ENCODE measurements at places on chromosomes 3 and 15.
A peak's percentile ranks its signal among the peaks of the same experiment; 100 is the strongest.

DNA sequence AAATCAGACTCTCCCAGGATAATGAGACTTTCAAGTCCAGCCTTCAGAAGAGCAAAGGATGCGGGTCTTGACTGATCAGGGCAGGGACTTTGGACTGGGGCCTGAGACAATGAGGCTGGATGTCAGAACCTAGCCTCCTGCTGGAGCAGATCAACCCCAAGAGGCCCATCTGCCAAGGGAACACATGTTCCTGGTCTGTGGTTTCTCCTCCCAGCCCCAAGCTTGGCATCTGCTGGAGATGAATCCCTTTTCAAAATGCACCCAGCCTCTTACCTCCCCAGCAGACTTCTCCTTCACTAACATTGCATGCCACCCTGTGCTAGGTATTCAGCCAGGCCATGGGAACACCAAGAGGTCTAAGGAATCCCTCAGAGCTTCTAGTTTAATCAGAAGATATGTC is 43.7 kb upstream of the MFGE8 start:
- DNase-seq: no peak

- DNase-seq: no peak
Observed at GRCh38 chr3:38641461-38642110, 7.9 kb downstream of the SCN5A start.

DNA sequence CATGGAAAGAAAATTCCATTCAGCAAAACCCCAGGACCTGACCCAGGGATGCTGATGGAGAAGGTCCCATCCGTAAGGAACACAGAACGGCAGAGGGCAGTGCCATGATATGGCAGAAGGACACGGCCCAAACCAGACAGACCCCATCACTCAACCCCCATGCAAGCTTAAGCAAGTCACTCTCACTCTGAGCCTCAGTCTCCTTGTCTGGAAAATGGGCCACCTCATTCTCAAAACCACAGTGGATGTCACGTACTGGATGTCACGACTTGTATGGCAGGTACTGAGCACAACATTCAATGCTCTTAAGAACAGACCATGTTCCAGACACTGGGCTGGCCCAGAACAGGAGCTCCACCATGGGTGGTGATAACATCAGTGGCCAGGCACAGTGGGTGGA is 90.4 kb downstream of the NUP210 start:
- no peak for DNase-seq

DNA sequence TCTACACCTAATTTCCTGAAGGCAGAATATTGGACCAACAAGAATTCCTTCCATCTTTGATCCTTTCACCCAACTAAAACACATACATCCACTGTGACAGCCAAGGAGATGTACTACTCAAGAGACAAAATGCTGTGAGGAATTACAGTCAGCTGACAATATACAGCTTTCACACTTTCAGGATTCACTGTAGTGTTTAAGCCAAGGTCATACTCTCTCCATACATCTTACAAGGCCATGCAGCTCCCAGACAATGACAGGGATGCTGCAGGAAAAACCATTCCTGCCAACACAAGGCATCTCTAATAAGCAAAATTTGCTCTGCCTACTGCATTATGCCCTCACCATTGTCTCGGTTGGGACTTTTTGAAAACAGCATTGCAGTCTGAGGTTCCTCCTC is 170.7 kb downstream of the TBC1D5 start:
- no peak for DNase-seq

DNA sequence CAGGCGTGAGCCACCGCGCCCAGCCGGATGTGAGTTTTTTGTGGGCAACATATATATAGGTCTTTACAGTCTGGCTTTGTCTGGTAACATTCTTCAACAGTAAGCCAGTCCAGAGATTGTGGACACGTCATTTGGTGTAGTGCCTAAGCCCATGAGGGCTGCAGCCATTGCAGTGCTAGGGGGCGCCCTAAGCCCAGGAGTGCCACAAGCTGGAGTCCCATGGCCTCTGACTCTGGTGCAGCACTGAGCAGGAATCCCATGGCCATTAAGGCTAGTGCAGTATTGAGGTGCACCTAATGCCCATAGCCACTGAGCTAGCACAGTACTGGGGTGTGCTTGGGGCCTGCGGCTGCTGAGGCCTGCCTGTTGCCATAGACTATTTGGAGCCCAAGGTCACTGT is 136.4 kb upstream of the NDN start:
- no peak for DNase-seq

- DNase-seq: no peak
Observed at GRCh38 chr3:39130026-39130425, 22.5 kb downstream of the TTC21A start.

GRCh38 chr15:77032052-77032646 is 37.2 kb downstream of the PSTPIP1 start:
- no peak for DNase-seq

- no peak for DNase-seq
Observed at GRCh38 chr3:71942432-71943187, 157.7 kb upstream of the PROK2 start.

DNA sequence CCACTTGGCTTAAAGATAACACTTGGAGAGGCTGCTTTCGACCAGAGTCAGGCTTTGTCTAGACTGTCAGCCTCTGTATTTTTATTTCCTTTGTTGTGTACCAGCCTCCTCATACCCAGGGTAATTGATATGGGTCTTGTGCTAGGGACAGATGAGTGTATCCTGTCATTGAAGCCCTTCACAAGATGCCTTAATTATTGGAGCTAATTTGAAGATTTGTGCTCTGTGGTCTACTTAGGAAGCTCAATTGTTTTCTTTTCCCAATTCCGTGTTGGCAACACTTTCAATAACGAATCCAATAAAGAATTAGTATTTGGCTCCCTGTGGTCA is 60.5 kb upstream of the DPH6 start:
- DNase-seq: no peak

- DNase-seq: no peak
Observed at GRCh38 chr3:37694284-37694675, 167.4 kb upstream of the CTDSPL start.

GRCh38 chr15:76196269-76197231 is 114.7 kb downstream of the ETFA start:
- DNase-seq: no peak

DNA sequence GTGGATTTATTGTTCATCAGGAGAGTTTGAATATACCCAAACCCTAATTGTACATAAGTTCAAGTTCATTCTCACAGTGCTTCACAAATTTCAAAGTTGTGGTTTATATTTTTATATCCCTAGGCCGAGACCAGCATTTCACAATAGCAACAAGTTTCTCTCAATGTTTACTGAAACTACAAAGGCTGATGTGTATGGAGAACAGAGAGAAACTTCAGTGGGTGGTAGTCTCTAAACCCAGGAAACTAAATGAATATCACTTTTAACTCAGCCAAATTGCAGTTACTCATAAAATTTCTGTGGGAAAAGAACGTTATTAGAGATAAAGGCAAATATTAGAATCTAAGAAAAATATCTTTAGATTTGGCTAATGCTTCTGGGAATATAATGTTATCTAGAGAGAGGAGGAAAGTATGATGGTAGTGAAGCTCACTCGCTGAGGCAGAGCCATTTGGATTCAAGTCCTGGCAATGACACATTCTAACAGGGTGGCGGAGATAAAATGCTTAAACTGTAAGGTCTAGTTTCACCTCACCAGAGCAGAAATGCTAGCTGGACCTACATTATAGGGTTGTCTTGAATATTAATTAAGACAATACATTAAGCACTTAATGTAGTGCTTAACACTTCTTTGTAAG is 514.8 kb downstream of the EPHA3 start:
- no peak for DNase-seq

- DNase-seq: no peak
Observed at GRCh38 chr3:188925376-188925775, 246.4 kb upstream of the TPRG1 start.

DNA sequence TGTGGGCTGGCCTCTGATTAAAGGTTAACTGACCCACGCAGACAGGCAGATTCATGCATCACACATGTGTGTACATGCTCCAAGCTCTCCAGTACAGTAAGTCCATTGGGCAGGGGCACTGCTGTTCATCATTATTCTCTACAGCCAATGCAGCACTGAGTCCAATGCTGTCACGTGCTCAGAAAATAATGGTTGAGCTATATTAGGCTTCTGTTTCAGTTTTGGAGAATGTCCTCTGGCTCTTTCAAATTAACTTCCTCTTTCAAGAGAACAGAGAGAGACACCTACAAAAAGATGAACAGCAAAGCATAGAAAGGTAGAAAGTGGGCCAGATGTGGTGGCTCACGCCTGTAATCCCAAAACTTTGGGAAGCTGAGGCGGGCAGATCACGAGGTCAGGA is 202.6 kb downstream of the MEX3B start:
- no peak for DNase-seq

- DNase-seq: peak; percentile 44
Observed at GRCh38 chr15:74845208-74845568, 2.2 kb upstream of the ULK3 start.

DNA sequence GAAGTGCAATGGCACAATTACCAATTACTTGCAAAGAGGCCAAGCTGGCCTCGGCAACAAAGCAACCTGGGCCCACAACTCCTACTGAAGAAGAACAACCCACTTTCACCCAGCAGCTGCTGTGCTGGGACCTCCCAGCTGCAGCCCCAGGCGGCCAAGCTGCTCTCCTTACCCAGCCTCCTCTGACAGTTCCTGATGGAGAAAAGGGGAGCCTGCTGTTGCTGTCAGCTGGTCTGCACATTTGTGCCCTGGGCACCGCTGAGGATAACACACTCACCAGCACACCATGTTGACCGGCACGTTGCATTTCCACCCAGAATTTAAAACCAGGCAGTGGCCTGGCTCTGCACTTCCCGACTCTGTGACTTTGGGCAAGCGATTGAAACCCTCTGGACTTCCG is 33.6 kb downstream of the SSUH2 start:
- no peak for DNase-seq

GRCh38 chr15:29687204-29687815 is 135.0 kb downstream of the TJP1 start:
- DNase-seq: no peak

DNA sequence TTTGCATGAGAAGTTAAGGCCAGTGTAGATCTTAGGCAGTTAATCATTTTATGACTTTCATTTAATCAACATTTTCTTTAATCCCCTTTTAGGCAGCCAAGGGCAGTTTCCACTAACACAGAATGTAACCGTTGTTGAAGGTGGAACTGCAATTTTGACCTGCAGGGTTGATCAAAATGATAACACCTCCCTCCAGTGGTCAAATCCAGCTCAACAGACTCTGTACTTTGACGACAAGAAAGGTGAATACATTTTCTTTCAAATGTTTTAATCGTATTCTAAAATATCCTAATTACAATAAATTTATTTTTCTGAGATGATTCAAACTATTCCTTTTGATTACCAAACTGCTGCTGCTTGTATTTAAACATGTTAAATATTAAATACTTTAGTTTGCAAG is 843.2 kb downstream of the CADM2 start:
- DNase-seq: no peak

- no peak for DNase-seq
Observed at GRCh38 chr3:76570436-76571057, 469.4 kb upstream of the ROBO2 start.

DNA sequence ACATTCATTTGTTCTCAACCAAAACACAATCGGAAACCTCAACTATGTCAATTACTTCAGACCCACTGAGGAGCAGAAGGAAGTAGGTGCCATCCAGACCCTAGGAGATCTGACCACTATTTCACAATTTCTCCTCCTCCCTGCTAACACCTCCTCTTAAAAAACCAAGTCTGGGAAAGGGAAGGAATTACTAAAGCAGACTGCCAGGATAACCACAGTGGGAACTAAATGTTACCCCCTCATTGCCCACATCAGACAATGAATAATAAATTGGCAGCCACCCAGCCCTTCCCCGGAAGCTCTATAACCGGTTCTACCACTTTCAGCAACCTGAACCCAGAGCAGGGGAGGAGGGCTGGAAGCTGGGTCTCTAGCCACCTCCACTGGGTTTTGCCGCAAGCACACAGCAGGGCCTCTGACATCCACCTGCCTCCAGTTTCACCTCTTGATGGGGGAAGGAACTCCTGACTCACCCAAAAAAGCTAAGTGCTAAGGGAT is 17.6 kb downstream of the C15orf62 start:
- peak; percentile 46 for DNase-seq

GRCh38 chr3:57164217-57164656 is 916 bp downstream of the IL17RD start:
- no peak for DNase-seq

DNA sequence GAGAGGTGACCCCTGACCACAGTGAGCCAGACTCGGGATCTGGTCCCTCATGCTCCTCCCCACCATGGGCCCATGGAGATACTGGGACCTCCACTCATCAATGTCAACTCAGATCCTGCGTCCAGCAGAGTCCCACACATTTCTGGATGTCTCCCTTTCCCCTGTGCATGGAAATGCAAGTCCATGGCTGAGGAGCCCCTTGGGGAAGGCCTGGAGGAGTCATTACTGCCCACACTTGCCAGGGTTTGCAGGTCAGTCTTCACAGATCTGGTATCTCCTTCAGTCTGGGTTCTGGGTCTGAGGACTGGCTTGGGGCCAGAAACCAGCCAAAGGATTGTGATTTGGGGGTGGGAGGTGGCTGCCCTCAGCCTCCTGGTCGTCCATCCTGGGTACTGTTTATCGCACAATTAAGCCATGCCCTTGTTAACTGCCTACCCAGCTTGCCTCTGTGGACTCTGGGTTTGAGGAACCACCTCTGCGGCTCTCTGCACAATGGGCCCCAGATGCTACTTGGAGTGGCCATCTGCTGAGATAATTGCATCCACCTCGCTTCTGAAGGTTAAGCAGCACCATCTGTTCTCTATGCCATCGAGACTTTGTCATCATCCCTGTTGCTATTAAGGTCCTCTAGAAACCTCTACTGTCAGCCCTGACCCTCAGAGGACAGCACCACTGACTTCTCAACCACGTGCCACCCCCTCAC is 49.9 kb upstream of the KLF13 start:
- no peak for DNase-seq

DNA sequence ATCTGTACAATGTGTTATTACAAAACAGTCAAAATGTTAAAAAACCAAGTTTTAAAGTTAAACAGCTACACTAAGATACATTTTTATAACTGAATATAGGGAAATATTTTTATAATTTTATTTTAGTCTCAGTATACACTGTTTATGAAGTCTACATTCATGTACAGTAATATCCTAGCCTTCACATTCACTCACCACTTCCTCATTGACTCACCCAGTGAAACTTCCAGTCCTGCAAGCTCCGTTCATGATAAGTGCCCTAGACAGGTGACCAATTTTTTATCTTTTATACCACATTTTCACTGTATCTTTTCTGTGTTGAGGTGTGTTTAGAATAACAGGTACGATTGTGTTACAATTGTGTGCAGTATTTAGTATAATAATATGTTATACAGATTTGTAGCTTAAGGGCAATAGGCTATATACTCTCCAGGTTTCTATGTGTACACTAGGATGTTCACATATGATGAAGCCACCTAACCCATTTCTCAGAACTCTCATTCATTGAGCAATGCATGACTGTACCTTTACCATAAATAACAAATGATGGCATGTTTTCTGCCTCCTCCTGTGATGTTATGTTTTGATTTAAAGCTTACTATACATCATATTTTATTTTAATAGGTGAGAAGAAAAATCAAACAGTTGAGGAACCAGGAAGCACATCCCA is 388.4 kb upstream of the NDN start:
- no peak for DNase-seq

GRCh38 chr3:195057716-195058115 is 213.2 kb downstream of the XXYLT1 start:
- no peak for DNase-seq

All from stimulated activated CD4-positive, alpha-beta T cell treated with anti-CD3 and anti-CD28 coated beads, Interleukin-1b, Interleukin-23, amount 100 ng/mL, for 4 hours (primary cell).